ENCODE measurements at places on chromosomes 6 and 20. TPM values are rescaled to one million over a fixed set of nuclear protein-coding genes. Genes with fewer than 3 reads are reported as not detected.

DNA sequence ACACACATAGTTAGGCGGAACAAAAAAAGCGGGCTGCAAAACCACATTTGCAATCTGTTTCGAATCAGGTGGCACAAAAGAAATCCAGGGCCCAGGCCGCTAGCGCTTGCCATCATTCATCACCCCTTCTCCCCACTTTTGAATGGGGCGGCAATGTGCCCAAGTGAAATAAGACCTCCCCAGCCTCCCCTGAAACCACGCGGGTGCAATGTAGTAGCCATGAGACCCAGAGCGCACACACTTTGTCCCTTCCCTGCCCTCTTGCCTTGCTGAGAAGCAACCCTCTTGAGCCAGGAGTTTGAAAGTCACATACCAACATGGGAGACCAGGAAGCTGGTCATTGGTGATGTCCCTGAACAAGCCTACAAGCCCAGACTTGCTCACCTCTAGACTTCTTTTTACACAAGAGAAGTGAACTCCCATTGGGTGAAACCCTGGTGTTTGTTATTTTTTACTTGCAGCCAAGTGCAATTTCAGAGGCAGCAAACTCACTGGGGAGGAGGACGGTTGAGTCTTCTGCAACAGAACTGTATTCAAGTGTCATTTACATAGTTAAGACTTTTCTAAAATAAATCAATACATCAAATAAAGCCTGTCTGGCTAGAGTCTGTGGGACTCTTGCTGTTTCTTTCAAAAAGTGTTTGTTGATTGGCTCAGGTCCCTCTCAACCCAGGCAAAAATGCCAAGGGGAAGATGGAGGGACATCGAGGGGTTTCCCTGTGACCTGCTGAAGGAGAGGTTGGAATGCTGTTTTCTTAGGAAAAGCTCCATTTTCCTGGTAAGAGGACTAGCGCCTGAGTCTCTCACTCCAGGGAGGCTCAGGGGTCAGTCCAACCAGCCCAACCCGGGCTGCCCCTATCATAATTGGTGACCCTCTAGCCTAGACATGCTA lies 138.1 kb upstream of the PTPN1 start:
- no peak for DNase-seq
- 0 out of 2 replicates have a peak, but pooled peaks cover 4% of the 10 kb centered on the region for H3K4me1 ChIP-seq
- no peaks in the 10 kb centered on the region for H3K27me3 ChIP-seq
- no peaks in the 10 kb centered on the region for H3K36me3 ChIP-seq

DNA sequence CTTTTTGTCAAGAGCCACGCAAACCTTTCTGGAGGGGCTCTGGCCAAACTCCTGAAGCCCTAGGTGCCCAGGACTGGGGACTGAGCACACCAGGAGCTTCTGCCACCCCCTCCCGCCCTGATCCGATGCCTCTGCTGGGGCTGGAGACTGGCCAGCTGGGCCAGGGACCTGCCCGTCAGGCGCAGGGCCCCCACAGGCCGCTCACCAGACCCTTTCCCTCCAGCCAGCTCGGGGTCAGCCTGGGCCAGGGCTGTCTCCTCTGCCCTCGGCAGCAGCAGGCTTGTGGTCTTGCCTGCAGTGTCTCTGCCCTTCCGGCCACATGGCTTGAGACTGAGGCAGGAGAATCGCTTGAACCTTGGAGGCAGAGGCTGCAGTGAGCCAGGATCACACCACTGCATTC lies 14.6 kb downstream of the RTEL1 start:
- H3K4me1 ChIP-seq, result no peaks in the 10 kb centered on the region
- peaks cover 23% of the 10 kb centered on the region for H3K36me3 ChIP-seq
- no peak overlapping the region for H3K27ac ChIP-seq
- no peaks in the 10 kb centered on the region for H3K27me3 ChIP-seq

- H3K4me3 ChIP-seq, result no peak overlapping the region
- peak; percentile 33 for DNase-seq
- peaks cover 12% of the 10 kb centered on the region for H3K36me3 ChIP-seq
Observed at GRCh38 chr6:155216312-155217046, 47.3 kb upstream of the CLDN20 start.

DNA sequence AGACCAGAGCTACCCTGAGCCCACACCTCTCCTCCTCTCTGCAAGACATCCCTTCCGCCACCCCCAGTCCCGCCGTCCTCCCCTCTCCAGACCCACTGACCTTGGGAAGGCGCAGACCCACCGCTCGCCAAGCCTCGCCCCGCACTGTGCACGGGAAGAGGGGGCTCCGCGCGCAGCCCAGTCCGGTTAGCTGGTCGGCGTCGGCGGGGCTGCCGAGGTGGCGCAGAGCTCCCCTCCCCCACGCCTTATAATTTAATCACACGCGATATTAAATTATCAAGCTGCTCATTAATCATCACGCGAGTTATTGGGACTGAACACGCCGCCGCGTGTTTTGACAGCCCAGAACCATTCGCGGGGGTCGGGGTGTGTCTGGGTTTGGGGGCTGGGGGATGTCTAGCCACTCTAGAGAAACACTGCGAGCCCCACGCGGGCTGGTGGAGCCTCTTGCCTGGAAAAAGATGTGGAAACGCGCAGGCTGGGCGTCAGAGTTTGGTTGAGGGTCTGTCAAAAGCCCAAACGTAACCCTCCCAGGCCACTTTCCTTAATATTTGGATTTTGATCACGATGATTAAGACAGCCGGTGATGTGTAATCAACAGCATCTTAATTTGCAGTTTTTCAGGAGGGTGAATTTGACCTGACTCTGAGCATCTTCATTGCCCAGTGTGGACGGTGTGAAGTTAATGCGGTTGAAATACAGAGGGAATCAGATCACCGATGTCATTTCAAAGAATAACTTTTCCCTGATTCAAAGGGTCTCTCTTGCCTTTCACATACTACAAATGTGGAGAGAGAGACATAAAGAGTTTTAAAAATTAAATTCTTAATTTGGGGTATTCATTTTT lies at the start of gene LINC00237:
Gene LINC00237, minus strand, starts transcription at position 188 of the 847 bp plus-strand sequence.
- H3K4me1 ChIP-seq, result peaks cover 44% of the 10 kb centered on the region
- H3K27ac ChIP-seq, result no peak within 1 kb of the TSS
- H3K36me3 ChIP-seq, result no peaks in the 10 kb centered on the region
- no peak for DNase-seq
- H3K4me3 ChIP-seq, result peak within 1 kb of the TSS; percentile 82
- H3K27me3 ChIP-seq, result peaks cover 75% of the 10 kb centered on the region

DNA sequence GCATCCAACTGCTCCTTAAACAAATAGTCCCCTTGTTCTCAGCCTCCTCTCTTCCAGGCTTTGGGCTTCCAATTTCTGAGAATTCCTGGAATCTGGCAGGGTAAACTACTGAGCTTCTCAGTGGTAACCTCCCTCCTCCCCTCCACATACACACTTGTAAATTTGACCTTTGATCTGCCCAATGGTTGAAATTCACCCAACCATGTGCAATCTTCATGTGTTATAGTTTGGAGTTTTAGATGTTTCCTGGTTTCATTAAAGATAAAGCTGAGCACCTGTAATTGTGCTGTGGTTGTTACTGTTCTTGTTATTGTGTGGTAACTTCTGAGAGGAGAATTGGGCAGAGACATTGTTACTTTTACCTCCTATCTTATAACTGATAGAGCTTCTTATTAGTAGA lies 328.4 kb downstream of the TPBG start:
- H3K27me3 ChIP-seq, result no peaks in the 10 kb centered on the region
- H3K4me1 ChIP-seq, result peaks cover 13% of the 10 kb centered on the region
- H3K36me3 ChIP-seq, result no peaks in the 10 kb centered on the region
- no peak for DNase-seq
- no peak overlapping the region for H3K4me3 ChIP-seq

Gene SNX9
- 35.0 TPM for total RNA-seq

Gene ADGRF5
- 0.11 TPM for total RNA-seq

Gene RGS17
- 7.4 TPM for total RNA-seq

Gene MPC1
- 9.6 TPM for total RNA-seq

GRCh38 chr6:45477278-45477677 lies 99.5 kb upstream of the SUPT3H start:
- DNase-seq, result no peak
- H3K27me3 ChIP-seq, result no peaks in the 10 kb centered on the region
- no peaks in the 10 kb centered on the region for H3K36me3 ChIP-seq
- H3K27ac ChIP-seq, result no peak overlapping the region
- H3K4me1 ChIP-seq, result peaks cover 11% of the 10 kb centered on the region

Gene PGBD1
- total RNA-seq, result 7.5 TPM

DNA sequence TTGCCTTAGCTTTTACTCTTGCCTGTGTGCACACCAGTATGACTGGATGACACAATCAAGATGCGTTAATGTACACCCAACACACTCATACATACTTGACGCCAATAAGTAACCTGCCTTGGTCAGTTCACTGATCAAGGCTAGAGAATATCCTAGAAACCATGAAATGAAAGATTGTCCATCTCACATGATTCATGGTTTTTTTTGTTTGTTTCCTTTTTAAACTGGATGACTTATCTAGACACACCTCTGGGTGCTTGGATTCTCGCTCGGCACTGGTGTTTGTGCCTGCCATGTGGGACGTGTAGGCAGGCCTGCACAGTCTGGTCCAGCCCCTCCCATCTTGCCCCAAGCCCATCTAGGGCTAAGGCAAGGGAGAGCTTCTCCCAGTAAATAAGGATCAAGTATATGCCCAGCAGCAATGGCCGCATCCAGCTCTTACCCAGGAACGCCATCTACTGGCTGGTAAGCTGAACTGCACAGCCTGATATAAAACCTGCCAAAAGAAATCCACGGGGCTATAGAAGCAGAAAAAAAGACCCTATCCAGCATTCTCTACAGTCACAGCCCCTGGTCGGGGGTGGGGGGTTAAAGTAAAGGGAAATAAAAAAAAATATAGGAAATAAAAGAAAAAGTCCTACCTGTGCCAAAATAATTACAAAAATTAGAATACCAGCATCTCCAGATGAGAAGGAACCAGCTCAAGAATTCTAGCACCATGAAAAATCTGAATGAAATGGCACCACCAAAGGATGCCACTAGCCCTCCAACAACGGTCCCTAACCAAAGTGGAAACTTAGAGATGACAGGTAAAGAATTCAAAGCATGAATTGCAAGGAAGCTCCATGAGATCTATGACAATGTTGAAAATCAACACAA lies 73.3 kb downstream of the OTOR start:
- H3K4me3 ChIP-seq, result no peak overlapping the region
- H3K4me1 ChIP-seq, result no peaks in the 10 kb centered on the region
- no peaks in the 10 kb centered on the region for H3K27me3 ChIP-seq
- H3K27ac ChIP-seq, result no peak overlapping the region

Gene MROH8
- 0.89 TPM for total RNA-seq

DNA sequence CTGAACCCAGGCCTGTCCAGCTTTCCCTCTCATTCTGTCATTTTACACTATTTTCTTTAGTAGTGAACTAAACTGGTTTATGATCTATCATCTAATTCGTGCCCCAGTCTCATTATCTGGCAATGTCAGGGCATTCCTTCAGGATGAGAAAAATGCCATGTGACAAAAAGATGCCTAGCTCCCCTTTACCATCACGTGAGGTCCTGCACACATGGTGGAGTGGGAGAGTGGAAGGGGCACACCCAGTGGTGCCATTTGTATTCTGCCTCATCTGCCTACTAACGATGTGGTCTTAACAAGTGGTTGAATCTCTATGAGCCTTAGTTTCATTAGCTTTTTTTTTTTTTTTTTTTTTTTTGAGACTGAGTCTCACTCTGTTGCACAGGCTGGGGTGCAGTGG lies 41.2 kb downstream of the CDC5L start:
- DNase-seq, result no peak
- H3K27ac ChIP-seq, result no peak overlapping the region
- H3K4me1 ChIP-seq, result no peaks in the 10 kb centered on the region
- H3K36me3 ChIP-seq, result peaks cover 42% of the 10 kb centered on the region

GRCh38 chr20:57616143-57616951 lies 3.9 kb downstream of the ZBP1 start:
- no peak overlapping the region for H3K27ac ChIP-seq
- no peak overlapping the region for H3K4me3 ChIP-seq
- no peaks in the 10 kb centered on the region for H3K4me1 ChIP-seq
- no peaks in the 10 kb centered on the region for H3K27me3 ChIP-seq

GRCh38 chr6:14880052-14880451 lies 365.8 kb upstream of the JARID2 start:
- no peaks in the 10 kb centered on the region for H3K27me3 ChIP-seq
- no peak for DNase-seq
- no peak overlapping the region for H3K4me3 ChIP-seq
- peak overlapping the region; percentile 91 for H3K27ac ChIP-seq

GRCh38 chr6:55088902-55089301 lies 85.4 kb upstream of the HCRTR2 start:
- no peak for DNase-seq
- no peaks in the 10 kb centered on the region for H3K36me3 ChIP-seq
- H3K4me3 ChIP-seq, result no peak overlapping the region

Gene BANF2
- total RNA-seq, result not detected

DNA sequence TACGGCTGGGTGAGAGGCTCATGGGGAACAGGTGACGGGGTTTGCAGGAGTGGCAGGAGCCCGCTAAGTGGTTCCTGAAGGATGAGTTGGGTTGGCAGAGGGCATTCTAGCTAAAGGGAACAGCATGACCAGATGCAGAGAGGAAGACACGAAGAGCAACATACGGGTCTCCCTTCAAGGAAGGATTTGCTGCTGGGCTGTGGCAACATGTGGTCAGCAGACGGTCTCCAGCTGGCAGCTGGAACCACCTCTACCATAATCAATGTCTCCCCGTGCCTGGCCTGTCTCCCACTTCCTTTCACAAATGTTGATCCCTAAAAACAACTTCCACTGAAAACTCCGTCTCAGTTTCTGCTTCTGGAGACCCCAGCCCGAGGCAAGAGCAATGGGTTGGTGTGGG lies 80.6 kb upstream of the SULF2 start:
- H3K27me3 ChIP-seq, result no peaks in the 10 kb centered on the region
- no peak overlapping the region for H3K27ac ChIP-seq
- DNase-seq, result no peak

DNA sequence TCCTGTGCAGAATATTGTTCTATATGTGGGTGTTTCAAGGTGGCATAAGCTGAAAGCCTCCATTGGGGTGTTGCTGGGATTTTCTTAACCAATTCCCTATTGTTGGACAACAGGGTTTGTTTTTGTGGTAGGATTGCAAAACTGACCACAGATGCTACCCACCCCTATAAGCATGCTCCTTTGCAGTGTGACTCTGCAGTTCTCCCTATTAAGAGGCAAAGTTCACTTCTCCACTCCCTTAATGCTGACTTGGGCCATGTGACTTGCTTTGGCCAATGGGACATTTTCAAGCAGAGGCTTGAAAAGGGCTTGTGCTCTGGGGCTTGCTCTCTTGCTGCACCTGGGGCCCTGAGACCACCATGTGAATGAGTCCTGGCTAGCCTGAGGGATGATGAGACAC lies 8.5 kb upstream of the ANGPT4 start:
- no peaks in the 10 kb centered on the region for H3K4me1 ChIP-seq
- peaks cover 7% of the 10 kb centered on the region for H3K27me3 ChIP-seq
- no peak overlapping the region for H3K27ac ChIP-seq
- peaks cover 2% of the 10 kb centered on the region for H3K36me3 ChIP-seq
- DNase-seq, result no peak
- no peak overlapping the region for H3K4me3 ChIP-seq

DNA sequence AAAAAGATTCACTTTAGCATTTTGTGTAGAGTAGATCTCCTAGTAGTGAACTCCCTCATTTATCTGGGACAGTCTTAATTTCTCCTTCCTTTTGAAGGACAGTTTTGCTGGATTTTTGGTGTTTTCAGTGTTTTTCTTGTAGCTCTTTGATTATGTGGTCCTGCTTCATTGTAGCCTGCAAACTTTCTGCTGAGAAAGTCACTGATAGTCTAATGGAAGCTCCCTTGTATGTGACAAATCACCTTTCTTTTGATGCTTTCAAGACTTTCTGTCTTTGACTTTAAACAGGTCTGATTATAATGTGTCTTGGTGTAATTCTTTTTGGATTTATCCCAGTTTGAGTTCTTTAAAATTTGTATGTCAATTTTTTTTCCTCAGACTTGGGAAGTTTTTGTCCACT lies 86.1 kb downstream of the FAM83B start:
- no peaks in the 10 kb centered on the region for H3K27me3 ChIP-seq
- DNase-seq, result no peak
- no peak overlapping the region for H3K27ac ChIP-seq
- no peak overlapping the region for H3K4me3 ChIP-seq
- no peaks in the 10 kb centered on the region for H3K4me1 ChIP-seq

Gene VWA7
- total RNA-seq, result 1.2 TPM

Measured in WTC11 (cell line).